HT-29 (cell line): ENCODE measurements at places on chromosomes 1 and 21.

DNA sequence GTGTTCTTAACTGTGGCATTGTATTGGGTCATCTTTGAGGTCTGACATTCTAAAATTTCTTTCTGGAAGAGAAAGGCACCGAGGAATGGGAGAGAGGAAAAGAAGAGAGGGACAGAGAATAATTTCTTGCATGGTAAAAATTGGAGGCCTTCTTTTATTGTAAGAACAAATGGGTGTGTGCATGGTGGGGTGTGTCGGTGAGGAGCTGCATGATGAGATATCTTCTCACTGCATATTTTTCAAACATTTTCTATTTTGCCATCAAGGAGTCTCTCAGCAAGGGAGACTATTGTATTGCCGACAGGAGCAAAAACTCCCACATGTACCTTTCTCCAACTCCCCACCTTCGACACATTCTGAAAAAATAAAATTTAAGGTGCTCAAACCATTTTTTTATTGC, 6.5 kb upstream of the CTSE start:
- DNase-seq, result no peak

GRCh38 chr1:153626904-153627714, at the start of gene S100A13:
TSS of gene S100A13 (minus strand) at chr1:153627505. CDS start at chr1:153626472, 1,033 bp downstream.
- DNase-seq, result peak; percentile 94

DNA sequence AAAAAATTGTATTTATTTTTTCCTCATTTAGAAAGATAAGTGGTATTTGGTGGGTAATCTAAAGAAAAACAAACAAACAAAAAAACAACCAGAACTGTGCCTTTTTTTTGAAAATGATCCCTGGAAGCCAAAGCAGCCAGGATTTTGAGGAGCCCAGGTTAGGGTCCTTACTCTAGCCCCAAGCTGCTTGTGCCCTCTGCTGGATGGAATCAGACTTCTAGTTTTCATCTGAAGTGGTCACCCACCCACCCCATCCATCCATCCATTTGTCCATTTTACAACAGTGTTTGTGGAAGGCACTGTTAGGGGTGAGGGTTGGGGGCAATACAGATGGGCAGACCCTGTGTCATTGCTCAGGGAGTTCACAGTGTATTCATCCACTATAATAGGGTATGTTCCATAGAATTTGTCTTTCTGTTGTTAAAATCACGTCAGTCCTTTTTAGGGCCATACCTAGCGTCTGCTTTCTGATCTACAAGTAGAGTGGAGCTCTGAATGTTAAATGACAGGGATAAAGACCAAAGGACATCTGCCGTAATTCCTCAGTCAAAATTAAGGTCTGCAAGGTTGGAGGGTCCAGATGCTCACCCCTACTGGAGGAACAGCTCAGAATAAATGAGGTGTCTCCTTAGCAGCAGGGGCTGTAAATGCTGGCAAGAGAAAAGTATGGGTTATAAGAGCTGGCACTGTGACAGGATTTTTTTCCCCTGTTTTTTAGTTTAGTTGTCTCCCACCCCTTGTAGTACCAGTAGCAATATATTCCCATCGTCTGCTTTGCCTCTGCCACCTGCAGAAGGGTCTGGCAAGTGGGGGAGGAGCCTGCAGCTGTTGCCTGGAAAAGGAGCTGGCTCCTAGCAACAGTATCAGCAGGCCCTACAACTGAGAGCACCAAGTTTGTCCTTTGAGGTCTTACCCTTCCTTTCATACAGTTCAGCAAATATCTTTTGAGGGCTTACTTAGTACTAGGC, 3.2 kb downstream of the LRRC42 start:
- peak; percentile 59 for DNase-seq

- DNase-seq, result no peak
Measured at GRCh38 chr1:208090388-208091301, 153.5 kb downstream of the PLXNA2 start.

DNA sequence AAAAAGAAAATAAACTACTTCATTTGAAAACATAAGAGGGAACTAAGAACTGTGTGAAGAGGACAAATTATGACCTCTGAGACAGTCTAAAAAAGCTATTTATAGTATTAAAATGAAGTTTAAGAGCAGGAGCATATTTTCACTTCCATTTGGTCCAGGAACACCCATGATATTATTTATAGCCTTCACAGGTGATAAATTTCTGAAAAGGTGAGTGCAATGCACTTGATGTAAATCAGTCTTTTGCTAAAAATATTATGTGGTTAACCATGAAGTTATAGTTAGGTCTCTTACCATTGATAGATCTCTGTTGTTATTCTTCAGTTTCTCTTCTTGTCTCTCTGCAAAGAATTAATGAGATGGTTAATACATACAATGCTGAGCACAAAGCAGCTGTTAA, 14.7 kb downstream of the TMCO1 start:
- no peak for DNase-seq

GRCh38 chr1:184793967-184794366, 39.3 kb upstream of the EDEM3 start:
- no peak for DNase-seq

DNA sequence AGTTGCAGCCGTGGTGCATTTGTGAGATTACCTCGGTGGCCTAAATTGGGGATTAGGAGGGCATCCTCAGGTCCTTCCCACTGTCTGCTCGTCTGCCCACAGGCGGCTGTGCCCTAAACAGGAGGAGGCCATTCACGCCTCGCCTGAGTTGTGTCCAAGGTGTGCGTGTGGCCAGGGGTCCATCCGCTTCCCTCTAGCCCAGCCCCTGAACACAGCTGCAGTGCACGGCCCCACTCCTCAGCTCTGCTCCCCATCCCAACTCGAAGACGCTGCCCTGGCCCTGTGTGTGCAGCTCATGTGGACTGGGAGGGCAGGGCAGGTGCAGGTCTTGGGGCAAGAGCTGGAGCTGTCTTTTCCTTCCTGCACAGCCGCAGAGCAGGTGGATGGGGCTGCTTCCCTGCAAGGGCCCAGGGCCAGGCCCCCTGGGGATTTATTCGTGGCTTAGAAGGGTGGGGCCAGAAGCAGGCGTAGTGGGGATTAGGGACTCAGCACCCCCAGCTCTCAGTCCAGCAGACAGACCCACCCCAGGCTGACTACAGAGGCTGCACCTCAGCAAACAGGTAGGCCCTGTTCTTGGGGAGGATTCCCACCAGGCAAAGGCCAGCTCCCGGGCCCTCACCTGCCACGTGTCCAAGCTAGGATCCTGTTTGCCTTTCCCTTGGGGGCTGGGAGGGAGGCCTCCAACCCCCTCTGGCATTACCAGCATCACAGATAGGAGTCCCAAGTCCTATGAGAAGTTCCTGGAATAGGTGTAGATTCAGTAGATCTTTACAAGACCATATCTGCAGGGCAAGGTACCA, 4.3 kb downstream of the GUK1 start:
- DNase-seq, result peak; percentile 30

- DNase-seq, result no peak
Measured at GRCh38 chr1:51567653-51568052, 48.6 kb upstream of the EPS15 start.

DNA sequence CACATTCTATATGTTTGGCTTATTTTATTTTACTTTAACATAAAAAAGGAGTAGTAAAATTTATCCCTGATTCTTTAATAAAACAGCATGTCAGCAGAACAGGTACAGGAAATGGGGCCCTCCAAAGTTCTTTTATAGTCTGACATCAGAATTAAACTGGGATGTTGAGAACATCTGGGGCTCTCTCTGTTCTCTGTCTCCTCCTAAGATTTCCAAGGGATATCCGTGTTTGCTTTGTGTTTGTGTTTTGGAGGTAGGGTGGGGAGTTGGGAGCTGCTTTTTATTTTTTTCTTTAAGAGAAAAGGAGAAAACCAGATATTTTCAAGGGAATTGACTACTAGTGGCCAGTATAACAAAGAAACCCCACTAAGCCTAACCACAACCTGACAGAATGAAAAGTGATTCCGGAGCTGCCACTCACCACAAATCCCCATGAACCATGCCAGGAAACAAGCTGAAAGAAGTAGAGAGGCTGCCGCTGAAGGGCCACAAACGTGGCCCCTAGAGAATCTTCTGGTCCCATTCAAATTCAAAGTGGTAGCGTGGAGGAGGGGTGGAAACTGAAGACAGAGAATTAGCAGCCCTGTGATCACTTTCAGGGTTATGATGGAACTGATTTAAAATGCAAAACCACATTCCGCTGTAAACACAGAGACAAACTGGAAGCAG, 369.6 kb upstream of the ADGRL2 start:
- DNase-seq, result no peak

- no peak for DNase-seq
Measured at GRCh38 chr1:221567859-221568507, 173.9 kb downstream of the DUSP10 start.

- no peak for DNase-seq
Measured at GRCh38 chr1:226973898-226974543, 33.9 kb downstream of the COQ8A start.

- DNase-seq, result no peak
Measured at GRCh38 chr1:246582301-246583055, 16.2 kb downstream of the CNST start.

- DNase-seq, result no peak
Measured at GRCh38 chr21:45209685-45210284, 77.9 kb downstream of the POFUT2 start.

GRCh38 chr1:101431956-101432510, 195.2 kb downstream of the S1PR1 start:
- no peak for DNase-seq

GRCh38 chr1:16383888-16384287, 16.8 kb downstream of the SZRD1 start:
- DNase-seq, result no peak

- DNase-seq, result no peak
Measured at GRCh38 chr1:29200906-29201594, 19.4 kb upstream of the SRSF4 start.

- no peak for DNase-seq
Measured at GRCh38 chr1:40977716-40978115, 1.8 kb upstream of the CTPS1 start.

- no peak for DNase-seq
Measured at GRCh38 chr1:2027961-2028583, 8.9 kb downstream of the GABRD start.

- no peak for DNase-seq
Measured at GRCh38 chr1:66563094-66563800, 29.3 kb downstream of the SGIP1 start.

GRCh38 chr1:83527987-83528386, 470.9 kb downstream of the TTLL7 start:
- DNase-seq, result no peak

GRCh38 chr21:17780539-17780938, 38.6 kb downstream of the C21orf91 start:
- DNase-seq, result no peak

- DNase-seq, result peak; percentile 36
Measured at GRCh38 chr1:62437273-62437940, 558 bp downstream of the USP1 start.

DNA sequence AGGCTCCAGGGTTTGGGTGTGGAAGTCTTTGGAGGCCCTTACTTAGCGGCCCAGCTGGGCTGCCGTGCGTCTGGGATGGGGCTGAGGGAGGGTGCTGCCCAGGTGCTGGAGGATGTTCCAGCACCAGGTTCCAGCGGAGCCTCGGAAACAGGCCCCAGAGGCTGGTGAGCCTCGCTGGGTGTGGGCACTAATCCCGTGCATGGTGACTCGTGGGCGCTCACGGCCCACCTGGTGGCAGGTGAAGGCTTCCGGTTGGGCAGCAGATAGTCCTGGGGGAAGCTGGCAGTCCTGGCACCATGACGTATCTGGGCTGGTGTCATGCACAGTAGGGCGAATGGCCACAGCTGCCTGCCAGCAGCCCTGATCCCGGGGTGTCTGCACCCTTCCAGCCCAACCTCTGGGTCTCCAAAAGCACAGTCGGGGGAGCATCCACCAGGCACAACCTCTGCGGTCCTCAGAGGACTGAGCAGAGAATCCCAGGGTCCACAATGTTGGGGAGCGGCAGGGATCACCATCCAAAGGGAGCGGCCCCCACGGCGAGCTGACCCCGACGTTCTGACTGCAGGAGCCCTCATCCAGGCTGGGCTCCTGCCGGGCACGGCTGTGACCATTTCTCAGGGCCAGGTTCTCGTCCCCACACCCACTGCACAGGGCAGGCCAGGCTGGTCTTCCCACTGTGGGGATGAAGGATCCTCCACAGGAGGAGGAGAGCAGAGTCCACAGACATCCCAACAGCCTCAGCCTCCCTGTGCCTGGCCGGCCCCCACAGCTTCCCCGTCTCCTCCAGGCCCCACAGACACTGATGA, 25.3 kb downstream of the FTCD start:
- no peak for DNase-seq

- no peak for DNase-seq
Measured at GRCh38 chr1:14486401-14487201, 111.9 kb upstream of the KAZN start.
